ENCODE measurements at places on chromosomes 16 and 17. TPM values are rescaled to one million over a fixed set of nuclear protein-coding genes. Genes with fewer than 3 reads are reported as not detected.

DNA sequence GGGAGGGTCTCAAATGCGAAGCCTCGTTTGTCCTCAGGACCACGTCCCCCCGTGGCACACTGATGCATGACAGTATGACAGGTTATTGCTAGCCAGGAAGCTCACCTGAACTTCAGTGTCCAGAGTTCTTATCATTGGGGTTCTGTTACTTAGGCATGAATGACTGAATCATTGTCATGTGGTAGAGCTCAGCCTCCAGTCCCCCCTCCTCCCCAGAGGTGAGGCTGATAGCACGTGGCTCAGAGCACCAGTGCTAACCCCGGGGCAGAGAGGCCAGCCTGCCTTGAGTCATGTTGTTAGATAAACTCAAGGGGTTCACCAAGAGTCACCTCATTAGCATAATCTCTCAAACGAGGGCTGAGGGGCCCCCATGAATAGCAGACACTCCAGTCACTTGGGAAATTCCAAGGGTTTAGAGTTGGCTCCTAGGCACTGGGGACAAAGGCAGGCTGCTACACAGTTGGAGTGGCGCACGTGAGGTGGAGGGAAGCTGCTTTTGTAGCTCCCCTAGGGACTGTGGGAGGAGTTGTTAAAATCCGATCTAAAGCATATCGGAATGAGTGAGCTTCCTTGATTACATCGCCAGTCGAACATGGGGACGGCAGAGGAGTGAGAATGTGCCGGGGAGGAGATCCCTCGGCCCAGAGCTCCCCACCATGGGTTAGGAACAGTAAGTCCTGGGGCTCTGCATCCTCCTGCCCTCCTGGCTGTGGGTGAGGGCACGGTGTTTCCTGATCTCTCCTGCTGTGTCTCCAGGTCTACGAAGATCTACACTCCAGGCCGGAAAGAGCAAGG, 18.2 kb downstream of the DHX38 start:
- no peak for DNase-seq

Gene CES5A
- not detected for polyA plus RNA-seq

GRCh38 chr16:88299751-88300462, 82.9 kb upstream of the ZNF469 start:
- DNase-seq, result no peak

Gene DNAI2
- not detected for polyA plus RNA-seq

- no peak for DNase-seq
Observed at GRCh38 chr17:4657678-4658077, 16.2 kb upstream of the ALOX15 start.

GRCh38 chr17:45388604-45389325, 43.9 kb downstream of the ARHGAP27 start:
- DNase-seq, result no peak

- DNase-seq, result no peak
Observed at GRCh38 chr17:77571155-77571981, 387.1 kb upstream of the TNRC6C start.

- DNase-seq, result no peak
Observed at GRCh38 chr17:77228816-77229215, 88.0 kb downstream of the SEC14L1 start.

Gene DPEP1
- polyA plus RNA-seq, result not detected

DNA sequence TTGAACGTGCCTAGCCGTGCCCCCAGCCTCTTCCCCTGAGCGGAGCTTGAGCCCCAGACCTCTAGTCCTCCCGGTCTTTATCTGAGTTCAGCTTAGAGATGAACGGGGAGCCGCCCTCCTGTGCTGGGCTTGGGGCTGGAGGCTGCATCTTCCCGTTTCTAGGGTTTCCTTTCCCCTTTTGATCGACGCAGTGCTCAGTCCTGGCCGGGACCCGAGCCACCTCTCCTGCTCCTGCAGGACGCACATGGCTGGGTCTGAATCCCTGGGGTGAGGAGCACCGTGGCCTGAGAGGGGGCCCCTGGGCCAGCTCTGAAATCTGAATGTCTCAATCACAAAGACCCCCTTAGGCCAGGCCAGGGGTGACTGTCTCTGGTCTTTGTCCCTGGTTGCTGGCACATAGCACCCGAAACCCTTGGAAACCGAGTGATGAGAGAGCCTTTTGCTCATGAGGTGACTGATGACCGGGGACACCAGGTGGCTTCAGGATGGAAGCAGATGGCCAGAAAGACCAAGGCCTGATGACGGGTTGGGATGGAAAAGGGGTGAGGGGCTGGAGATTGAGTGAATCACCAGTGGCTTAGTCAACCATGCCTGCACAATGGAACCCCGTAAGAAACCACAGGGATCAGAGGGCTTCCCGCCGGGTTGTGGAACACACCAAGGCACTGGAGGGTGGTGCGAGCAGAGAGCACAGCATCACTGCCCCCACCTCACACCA, 724 bp downstream of the GAA start:
- DNase-seq, result no peak

Gene OSBPL7
- 5.3 TPM for polyA plus RNA-seq

Gene CFAP97D1
- 0.02 TPM for polyA plus RNA-seq

Gene CCR7
- polyA plus RNA-seq, result 0.22 TPM

- DNase-seq, result peak; percentile 4
Observed at GRCh38 chr16:23729503-23730424, 16.7 kb upstream of the ERN2 start.

Gene KIF2B
- not detected for polyA plus RNA-seq

- DNase-seq, result no peak
Observed at GRCh38 chr17:62995377-62995885, 29.4 kb downstream of the TANC2 start.

- no peak for DNase-seq
Observed at GRCh38 chr17:28395426-28395825, 10.6 kb downstream of the SLC46A1 start.

DNA sequence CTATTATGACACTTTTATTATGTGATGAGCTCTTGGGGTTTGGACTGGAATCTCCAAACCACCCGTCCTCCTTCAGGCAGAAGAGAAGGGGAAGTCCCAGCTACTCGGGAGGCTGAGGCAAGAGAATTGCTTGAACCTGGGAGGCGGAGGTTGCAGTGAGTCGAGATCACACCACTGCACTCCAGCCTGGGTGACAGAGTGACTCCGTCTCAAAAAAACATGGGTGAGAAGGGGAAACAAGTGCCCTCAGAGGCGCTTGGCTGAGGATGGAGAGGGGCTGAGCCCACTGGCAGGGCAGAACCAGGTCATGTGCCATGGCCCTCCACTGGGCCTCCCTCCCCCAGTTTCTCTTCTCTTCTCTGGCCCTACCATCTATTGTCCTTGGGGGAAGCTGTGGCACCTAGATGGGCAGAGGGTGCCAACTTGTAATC, 120.9 kb upstream of the SMURF2 start:
- no peak for DNase-seq

GRCh38 chr17:38900978-38901656, 24.3 kb upstream of the LASP1NB start:
- DNase-seq, result peak; percentile 88

Gene ATP2C2
- polyA plus RNA-seq, result not detected

DNA sequence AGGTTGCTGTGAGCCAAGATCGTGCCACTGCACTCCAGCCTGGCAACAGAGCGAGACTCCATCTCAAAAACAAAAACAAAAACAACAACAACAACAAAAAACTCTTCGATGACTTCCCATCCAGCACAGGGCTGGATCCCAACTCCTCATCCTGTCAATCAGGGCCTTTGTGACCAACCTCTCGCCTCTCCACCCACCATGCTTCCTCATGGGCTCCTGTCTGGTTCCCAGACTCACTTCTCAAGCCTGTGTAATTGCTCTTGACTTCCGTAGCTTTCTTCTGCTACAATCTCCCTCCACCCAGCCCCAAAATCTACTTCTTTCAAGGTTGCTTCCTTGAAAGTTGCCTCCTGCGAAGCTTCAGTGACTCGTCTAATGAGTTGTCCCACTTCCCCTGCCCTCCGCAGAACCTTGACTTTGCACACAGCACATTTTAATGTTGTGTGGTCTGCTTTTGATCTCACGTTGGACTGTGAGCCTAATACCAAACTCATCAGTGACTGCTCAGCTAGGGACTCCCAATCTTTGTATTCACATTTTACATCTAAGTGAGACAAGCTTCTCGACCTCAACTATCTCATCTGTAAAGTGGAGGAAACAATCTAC, 936 bp upstream of the RASL10B start:
- no peak for DNase-seq

DNA sequence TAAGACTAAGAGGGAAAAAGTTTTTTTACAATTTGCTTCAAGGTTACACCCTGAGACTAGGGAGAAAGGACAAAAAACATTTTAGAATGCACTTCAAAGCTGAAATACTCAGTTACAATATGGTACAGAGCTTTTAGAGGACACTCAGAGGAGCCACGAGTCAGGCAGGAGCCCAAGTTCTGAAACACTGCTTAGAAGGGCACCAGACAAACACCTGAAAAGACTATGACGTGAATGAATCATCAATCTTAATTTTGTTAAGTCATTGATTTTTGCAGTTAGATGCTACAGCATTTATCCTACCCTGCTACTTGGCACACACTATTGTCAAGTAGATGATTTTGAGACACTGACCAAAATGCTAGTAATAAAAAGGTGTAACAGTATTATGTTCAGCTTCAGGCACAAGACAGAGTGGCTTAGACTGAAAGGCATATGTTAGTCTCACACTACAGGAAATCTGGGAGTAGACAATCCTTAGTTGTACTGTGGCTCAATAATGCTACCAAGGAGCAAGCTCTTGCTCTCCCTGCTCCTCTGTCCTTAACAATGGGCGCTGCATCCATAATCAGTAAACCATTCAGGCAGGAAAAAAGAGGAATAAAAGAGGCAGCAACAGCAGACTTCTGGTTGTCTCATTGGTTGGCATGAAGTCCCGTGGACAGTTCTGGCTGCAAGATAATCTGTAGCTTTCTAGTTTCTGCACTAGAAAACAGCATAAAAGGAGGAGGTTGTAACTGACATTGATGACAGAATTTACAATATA, 151.8 kb downstream of the ABCA8 start:
- DNase-seq, result no peak

Gene CCL7
- 0.50 TPM for polyA plus RNA-seq

Gene ASPHD1
- polyA plus RNA-seq, result 3.5 TPM

Gene TEX19
- polyA plus RNA-seq, result 0.04 TPM

DNA sequence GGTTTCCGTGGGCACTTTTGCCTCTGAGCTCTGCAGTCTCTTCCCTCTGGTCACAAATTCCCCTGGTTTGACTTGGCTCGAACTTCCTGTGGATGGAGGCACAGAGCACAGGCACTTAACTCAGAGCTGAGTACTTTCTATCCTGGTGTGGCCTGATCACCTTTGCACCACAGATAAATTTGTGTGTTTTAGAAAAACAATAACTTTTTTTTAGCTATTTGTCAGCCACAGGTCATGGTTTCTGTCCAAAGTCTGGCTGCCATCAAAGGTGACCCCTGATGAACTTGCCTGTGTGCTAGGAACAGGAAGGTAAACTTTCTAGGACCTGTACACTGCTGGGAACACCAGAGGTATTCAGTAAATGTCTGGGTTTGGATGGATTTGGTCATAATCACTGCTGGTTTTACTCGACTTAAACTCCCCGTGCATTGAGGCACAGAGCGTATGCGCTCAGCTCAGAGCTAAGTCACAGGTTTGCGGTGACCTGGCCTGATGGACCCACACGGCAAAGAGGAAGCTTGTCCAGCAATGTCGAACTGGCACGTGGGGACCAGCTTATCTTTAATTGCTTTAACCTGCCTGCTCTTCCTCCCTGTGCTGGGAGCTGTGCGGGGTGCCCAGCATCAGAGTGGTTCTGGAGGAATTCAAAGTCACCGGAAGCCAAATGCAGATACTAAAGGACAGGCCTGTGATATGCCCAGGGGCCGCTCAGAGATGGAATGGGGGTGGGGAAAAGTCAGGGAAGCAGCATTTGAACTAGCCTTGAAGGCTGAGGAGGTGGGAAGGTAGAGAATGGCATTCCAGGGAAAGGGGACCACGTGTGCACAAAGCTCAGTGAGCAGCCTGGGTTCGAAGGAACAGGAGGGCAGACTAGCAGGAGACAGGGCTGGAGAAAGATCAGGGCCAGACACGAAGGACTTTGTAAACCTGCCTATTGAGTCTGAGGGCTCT, 12.9 kb downstream of the SLC13A5 start:
- DNase-seq, result no peak

Gene RNF112
- 4.5 TPM for polyA plus RNA-seq

GRCh38 chr16:86716649-86717048, 138.3 kb downstream of the FOXL1 start:
- no peak for DNase-seq

Gene CLEC19A
- polyA plus RNA-seq, result not detected

DNA sequence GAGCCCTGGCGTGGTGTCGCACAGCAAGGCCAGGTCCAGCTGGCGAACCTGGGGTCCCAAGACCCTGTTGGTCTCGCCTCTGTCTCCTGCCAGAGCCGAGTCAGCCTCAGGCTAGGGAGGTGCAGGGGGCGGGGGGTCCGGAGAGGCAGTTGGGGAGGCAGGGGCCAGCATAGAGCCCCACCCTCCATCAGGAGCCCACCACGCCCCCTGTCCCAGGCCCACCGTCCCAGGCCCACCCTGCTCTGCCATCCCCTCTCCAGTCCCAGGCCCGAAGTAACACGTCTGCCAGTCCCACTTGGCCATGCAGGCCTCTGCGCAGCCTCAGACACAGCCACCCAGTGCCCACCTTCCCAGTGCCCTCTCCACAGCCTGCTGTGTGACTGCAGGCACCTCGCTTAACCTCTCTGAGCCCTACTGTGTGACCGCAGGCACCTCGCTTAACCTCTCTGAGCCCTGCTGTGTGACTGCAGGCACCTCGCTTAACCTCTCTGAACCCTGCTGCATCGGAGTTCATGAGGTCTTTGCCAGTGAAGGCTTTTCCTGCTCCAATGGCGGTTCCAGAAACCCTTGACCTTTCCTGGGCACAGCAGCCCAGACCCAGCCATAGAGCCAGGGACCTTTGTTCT, 29.3 kb downstream of the ZNF469 start:
- DNase-seq, result no peak

Gene SOX8
- not detected for polyA plus RNA-seq

Gene CCDC200
- polyA plus RNA-seq, result not detected

DNA sequence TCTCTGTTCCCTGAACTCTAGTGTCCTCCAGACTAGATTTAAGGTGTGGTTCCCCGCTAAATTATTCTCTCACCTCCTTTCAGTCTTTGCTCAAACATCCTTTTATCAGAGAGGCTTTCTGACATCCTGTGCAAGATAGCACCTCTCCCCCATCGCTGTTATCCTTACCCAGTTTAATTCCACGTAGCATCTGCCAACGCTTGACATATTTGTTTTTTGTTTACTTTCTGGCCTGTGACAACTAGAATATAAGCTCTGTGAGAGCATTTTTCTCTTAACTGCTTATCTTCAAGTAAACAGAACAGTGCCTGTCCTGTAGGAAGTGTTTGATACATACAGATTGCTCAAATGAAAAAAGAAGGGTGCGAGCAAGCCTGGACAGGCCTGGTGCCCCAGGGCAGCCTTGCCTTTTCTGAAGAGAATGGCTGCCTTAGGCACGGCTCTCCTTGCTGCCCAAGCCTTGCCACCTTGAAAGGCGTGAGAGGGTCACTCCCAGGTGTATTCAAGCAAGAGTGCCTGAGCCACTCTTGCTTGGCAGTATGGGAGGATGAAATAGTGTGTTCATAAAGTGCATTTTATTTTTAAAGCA, 9.7 kb downstream of the DYNLL2 start:
- DNase-seq, result no peak

All from AG04450 (cell line).